A549 treated with Hydrocortisone at 1 μM for 4 hours (cell line): ENCODE measurements at places on chromosomes 1 and 21. TPM values are rescaled to one million over a fixed set of nuclear protein-coding genes. Genes with fewer than 3 reads are reported as not detected.

The UBE2U gene
- total RNA-seq, result not detected in 5 replicates

The LAMTOR2 gene
- 140 to 156 TPM (median 148 TPM) in 5 replicates for total RNA-seq

The OR2L3 gene
- not detected in 5 replicates for total RNA-seq

The ZFYVE9 gene
- 7.2 to 10.4 TPM (median 8.2 TPM) in 5 replicates for total RNA-seq

The FAM78B gene
- total RNA-seq, result 0.24 to 0.39 TPM (median 0.34 TPM) in 5 replicates

The ROR1 gene
- 7.6 to 11.4 TPM (median 8.4 TPM) in 5 replicates for total RNA-seq

The VAV3 gene
- total RNA-seq, result 0.56 to 1.5 TPM (median 0.66 TPM) in 5 replicates

The SLC30A10 gene
- total RNA-seq, result 0.03 to 0.05 TPM (median 0.05 TPM) in 5 replicates

The NBPF6 gene
- not detected in 5 replicates for total RNA-seq

The SIKE1 gene
- 15.6 to 20.8 TPM (median 16.7 TPM) in 5 replicates for total RNA-seq

The TRPM2 gene
- total RNA-seq, result 6.7 to 10.5 TPM (median 8.3 TPM) in 5 replicates
